SK-N-SH (cell line): ENCODE measurements at places on chromosomes 2 and 18.
A peak's percentile ranks its signal among the peaks of the same experiment; 100 is the strongest.

DNA sequence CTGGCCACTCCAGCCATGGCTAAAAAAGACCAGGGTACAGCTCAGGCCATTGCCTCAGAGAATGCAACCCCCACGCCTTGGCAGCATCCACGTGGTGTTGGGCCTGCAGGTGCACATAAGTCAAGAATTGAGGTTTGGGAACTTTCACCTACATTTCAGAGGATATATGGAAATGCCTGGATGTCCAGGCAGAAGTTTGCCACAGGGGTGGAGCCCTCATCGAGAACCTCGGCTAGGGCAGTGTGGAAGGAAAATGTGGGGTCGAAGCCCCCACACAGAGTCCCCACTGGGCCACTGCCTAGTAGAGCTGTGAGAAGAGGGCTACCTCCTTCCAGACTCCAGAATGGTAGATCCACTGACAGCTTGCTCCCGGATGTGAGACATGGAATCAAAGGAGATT lies 477.3 kb downstream of the LPIN1 start:
- no peak for DNase-seq

GRCh38 chr2:200340508-200341224 lies 34.2 kb downstream of the SPATS2L start:
- no peak for DNase-seq

DNA sequence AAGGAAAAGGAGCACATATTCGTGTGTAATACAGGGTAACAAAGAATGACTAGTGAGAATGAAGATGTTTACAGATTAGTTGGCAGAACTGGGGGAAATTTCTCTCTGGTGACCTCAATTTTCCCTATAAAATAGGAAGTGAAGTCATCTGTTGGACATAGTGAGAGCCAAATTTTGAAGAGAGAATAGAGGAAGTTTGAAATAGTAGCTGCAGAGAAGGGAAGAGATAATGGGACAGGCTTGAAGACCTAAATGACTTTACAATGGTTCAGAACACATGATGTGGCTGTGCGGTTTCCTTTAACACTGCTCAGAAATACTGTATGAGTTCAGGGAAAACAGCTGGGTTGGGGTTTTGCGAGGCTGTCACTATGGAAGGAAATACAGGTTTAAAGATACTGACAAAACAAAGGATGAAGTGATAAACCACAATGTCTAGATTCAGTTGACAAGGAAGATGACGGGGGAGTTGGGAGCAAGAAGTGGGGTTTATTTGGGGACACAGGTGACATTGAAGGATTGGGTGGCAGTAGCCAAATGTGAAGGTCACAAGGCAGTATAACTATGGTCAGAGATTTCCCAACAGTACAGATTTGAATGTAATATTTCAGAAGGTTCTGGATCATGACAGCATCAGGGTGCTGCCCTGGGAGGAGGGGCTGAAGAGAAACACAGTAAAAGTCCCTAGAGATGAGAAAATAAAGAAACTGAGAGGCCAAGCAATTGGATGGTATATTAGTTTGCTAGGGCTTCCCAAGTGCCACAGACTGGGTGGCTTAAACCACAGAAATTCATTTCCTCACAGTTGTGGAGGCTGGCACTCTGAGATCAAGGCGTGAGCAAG lies 82.6 kb upstream of the TANK start:
- DNase-seq = no peak

DNA sequence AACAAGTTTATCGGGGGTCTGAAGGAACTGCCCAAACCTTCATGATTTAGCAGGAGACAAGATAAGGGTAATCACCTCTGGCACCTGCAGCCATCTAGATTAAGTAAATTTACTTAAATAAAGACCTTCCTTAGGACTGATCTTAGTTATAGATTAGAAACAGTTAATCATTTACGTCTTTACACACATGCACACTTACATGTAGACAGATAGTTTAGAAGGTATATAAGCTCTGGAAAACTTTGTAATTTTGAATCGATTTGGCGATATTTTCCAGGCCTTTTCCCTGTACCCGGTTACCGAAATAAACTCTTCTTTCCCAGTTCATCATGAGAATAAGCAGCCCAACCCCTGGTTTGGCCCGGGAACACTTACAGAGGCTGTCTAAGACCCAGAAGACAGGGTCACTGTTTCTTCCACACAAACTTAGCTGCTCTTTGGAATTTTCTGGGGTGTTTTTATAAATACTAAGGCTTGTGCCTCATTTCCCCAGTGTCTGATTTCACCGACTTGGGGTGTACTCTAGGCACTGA lies 560 bp upstream of the SKA1 start:
- DNase-seq = no peak

DNA sequence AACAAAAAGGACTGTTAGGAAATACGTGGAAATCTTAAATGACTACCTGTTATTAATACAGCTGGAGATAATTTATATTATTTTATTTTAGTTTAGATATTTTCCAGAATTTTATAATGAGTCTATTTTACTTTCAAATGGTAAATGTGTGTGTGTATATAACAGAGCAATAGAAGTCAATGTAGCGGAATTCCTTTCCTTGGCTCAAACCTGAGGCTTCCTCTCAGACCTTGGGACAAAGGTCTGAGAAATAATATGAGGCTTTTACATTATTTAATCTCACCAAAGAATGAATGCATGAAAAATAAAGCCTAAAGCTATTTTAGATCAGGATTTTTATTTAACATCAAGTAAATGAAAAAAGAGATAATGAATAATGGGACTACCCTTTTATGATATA lies 65.7 kb downstream of the SLC8A1 start:
- DNase-seq = no peak

- peak; percentile 36 for DNase-seq
Observed at GRCh38 chr2:59025157-59025757, 784.1 kb upstream of the FANCL start.

DNA sequence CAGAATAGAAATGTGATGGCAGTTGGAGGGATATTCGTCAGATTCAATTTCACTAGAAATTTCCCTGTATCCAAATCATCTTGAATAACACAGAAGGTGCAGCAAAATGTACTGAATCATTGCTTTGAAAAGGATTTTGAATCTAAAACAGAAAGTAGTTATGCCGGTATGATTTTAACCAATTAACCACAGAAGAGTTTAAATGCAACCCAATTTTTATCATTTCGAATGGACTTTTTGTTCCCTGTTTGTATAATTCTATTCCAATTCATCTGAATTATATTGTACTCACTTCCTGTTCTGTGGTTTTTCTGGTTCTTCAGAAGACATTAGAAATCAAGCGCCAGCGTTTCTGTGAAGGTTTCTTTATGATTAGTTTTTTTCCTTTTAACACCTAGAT lies 190.4 kb downstream of the MYO3B start:
- no peak for DNase-seq

- no peak for DNase-seq
Observed at GRCh38 chr2:238761868-238762267, 86.0 kb upstream of the TWIST2 start.

DNA sequence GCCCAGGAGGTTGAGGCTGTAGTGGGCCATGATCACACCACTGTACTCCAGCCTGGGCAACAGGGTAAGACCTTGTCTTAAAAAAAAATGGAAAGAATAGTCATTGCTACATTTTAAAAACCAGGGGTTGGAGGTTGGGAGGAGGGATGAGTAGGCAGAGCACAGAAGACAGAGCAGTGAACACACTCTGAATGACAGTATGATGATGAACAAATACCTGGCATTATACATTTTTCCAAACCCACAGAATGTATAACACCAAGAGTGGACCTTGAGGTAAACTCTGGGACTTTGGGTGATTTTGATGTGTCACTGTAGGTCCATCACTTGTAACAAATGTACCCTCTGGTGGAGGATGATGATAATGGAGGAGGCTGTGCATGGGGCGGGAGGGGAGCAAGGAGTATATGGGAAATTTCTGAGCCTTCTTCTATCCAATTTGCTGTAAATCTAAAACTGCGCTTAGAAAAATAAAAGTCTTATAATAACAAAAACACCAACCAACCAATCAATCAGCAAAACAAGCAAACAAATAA lies 111.4 kb upstream of the PGAP1 start:
- no peak for DNase-seq

DNA sequence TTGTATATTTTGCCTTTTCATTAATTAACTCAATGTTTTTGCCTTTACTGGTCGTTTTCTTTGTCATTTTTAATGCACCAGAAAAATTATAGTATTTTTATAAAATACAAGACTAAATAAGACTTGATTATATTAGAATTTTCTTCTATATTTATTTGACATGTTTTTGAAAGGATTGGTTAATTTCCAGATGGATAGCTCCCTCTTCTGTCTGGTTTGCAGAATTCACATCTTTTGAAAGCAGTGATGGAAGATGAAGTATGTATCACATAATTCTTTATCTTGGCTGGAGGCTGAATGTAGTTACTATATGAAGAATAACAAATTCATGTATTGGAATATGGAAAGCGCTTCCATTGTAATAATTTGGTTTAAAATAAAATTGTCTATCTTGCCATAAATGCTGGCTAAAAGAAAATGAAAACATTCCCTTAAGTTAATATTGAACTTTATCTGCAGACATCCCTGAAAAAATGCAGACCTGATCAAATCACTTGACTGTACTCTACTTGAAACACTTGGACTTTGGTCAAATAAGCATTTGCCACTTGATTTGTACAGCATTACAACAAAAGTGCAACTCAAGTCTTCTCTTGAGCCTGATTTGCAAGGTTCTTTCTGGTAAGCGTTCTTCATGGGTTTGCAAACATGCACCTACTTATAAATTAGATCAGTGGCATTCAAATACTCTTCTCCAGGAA lies 86.3 kb upstream of the EFEMP1 start:
- peak; percentile 24 for DNase-seq

GRCh38 chr2:74201596-74201995 lies 3.2 kb downstream of the MTHFD2 start:
- DNase-seq = no peak

DNA sequence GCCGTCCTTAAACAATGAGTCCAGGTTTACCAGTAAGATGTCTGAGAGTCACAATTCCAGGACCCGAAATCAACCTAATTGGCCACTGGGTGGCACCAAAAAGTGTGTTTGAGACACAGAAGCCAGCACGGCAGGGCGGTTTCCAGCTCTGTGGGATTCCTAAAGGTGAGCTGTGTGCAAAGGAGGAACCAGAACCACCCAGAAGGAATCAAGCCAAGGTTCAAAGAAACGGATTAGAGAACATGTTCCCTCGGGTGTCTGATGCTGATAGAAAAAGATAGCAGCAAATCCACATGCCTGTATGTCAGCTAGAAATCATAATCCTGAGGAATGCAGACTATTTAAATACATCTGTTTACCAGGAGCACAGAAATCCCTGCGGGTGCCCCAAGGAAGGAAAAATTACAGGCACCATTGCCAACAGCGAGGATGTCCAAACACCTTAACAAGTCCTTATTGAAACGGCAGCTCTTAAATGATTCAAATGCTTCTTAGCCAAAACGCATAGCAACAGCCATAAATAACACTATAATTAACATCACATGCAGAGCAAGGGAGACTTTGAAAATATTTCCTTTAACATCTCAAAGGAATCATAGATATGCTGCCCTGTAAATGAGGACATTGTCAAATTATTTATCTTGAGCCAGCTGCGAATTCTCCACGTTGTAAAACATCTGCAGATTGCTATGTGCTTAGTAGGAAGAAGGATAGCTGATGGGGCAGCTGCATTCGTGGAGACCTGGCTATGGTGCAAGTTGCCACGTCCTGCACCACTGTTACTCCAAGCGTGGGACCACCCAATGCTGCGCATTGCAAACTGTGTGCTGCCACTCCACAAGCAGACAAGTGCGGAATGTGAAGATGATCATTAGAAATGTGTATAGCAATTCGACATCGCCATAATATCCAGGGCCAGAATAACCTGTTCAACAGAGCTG lies 318.7 kb upstream of the NCKAP5 start:
- DNase-seq = peak; percentile 65

- DNase-seq = no peak
Observed at GRCh38 chr2:61359058-61359457, 111.8 kb downstream of the USP34 start.

- no peak for DNase-seq
Observed at GRCh38 chr2:223513771-223514455, 88.2 kb downstream of the SCG2 start.

GRCh38 chr2:64915510-64915900 lies 73.7 kb upstream of the SLC1A4 start:
- no peak for DNase-seq

DNA sequence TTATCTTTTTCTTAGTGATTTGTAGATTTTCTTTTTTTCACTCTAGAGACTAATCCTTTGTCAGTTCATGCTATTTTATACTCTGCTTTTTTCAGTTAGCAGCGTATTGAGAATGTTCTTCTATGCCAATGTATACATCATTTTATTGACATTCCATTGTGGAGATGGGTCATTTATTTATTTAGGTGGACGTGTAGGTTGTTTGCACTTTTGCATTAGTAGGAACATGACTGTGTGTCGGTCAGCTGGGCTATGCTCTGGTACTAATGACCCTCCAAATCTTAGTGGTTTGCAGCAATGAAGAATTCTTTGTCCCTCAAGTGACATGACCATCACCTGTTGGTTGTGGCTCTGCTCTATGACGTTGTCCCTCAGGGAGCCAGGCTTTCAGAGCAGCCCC lies 33.6 kb downstream of the HPCAL1 start:
- no peak for DNase-seq

- no peak for DNase-seq
Observed at GRCh38 chr2:161010503-161011015, 149.7 kb upstream of the TANK start.

GRCh38 chr2:157782057-157782845 lies 93.9 kb downstream of the ACVR1 start:
- DNase-seq = peak; percentile 11

- no peak for DNase-seq
Observed at GRCh38 chr2:168311261-168311910, 64.0 kb upstream of the STK39 start.

- DNase-seq = no peak
Observed at GRCh38 chr18:79819968-79820351, 22.2 kb downstream of the KCNG2 start.

GRCh38 chr18:76491473-76491775 lies 3.6 kb downstream of the ZNF516 start:
- DNase-seq = peak; percentile 81

GRCh38 chr2:129806317-129806716 lies 173.1 kb upstream of the RAB6C start:
- no peak for DNase-seq
